T1000 (cell line): ENCODE measurements at places on chromosomes 6 and 20.

DNA sequence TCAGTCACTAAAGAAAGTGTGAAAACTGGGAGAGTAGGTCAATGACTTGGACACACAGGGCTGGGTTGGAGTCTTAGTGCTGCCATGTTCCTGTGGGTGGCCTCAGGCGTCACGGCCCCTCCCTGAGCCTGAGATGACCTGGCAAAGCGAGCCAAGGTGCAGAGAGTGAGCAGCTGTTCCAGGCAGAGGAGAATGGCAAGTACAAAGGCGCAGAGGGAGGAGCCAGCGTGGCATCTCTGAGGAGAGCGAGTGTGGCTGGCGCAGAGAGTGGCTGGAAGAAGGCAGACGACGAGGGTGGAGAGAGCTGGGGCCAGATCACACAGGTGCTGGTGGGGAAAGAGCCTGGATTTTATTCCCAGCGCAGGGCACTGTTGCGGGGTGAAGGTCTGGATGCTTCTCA is 20.6 kb upstream of the CHMP4B start:
- DNase-seq: no peak

DNA sequence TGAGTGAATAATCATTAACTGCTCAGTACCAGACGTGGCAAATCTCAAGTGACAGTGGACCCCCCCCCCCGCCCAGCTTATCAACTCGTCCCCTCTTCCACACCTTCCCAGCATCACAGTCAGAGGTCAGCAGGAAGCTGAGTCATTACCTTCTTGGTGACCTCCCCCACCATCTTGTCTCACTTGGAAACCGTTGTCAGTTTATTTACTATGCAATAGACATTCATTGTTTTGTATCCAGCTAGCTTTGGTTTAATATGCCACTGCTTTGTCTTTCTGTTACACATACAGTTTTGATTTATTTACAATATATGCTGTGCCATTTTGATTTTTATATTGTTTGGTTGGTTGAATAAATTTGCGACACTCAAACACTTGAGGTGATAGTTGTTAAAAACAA is 158.1 kb downstream of the QKI start:
- no peak for DNase-seq

- DNase-seq: no peak
Measured at GRCh38 chr6:101015541-101015940, 134.4 kb upstream of the ASCC3 start.

GRCh38 chr20:19692100-19692499 is 66.0 kb upstream of the RIN2 start:
- DNase-seq: no peak

GRCh38 chr20:53792946-53793536 is 199.4 kb upstream of the ZNF217 start:
- DNase-seq: no peak
